ENCODE measurements at places on chromosomes 3 and 15.

GRCh38 chr15:64267331-64267973 lies 88.5 kb downstream of the CSNK1G1 start:
- DNase-seq: no peak

- DNase-seq: no peak
Observed at GRCh38 chr15:44598066-44598465, 61.1 kb downstream of the EIF3J start.

- DNase-seq: no peak
Observed at GRCh38 chr3:108489776-108490175, 20.6 kb downstream of the MYH15 start.

- DNase-seq: no peak
Observed at GRCh38 chr3:57078635-57079473, 18.4 kb downstream of the SPATA12 start.

GRCh38 chr15:56180851-56181250 lies 62.8 kb downstream of the RFX7 start:
- no peak for DNase-seq

DNA sequence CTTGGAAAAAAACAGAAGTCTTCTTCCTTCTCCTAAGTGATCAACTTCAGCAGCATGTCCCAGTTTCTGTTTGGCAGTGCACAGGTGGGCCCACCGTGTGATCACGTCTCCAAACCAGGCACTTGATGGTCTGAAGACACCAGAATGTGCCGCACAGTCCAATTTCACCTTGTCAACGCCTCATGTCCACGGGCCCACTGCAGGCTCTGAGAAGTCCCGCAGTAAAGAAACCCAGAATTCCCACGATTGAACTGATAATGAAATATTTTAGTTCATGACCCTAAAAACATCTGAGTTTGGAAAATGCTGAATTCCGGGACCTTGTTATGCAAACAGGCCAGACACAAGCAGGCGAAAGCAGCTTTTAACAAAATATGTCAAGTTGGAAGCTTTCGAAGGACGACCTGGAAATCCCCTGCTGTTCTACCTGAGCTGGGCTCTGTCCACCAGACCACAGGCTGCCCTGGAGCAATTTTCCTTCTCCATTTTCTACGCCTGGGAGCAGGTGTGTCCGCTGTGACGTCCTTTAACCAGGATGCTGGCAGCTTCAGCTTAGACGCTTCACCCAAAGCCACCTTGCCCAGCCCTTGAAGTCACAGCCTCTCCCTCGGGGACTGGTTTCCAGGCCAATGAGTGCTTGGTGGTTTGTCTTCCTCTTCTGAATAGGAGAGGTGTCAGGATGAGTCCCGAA lies 167.8 kb upstream of the IQSEC1 start:
- DNase-seq: no peak

GRCh38 chr3:3556078-3556477 lies 243.2 kb upstream of the LRRN1 start:
- DNase-seq: no peak

DNA sequence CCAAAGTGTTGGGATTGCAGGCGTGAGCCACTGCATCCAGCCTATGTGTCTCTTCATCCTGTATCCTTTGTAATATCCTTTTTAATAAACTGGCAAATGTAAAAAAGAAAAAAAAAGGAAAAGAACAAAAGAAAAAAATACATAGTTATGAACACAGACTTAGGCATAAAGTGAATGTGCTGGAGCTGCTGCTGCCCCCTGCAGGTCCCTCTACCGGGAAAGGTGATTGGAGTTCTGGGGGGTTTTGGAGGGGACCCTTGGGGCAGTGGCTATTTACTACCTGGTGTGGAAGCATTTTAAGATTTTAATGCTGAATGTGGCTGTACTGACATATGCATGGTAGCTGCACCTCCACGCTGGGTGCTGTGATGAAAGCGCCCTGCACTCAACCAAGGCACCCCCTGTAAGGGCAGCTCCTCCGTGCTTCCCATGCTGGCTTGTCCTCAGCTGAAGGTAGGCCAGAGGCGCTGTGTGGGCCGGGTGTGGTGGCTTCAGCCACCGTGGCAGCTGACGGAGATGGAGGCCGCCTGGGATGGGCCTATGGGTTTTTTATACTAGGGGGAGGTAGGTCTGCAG lies 49.9 kb downstream of the RPLP1 start:
- DNase-seq: no peak

- DNase-seq: no peak
Observed at GRCh38 chr3:14948609-14949038, 1.2 kb downstream of the NR2C2 start.

GRCh38 chr15:35858707-35859106 lies 312.7 kb upstream of the DPH6 start:
- no peak for DNase-seq

DNA sequence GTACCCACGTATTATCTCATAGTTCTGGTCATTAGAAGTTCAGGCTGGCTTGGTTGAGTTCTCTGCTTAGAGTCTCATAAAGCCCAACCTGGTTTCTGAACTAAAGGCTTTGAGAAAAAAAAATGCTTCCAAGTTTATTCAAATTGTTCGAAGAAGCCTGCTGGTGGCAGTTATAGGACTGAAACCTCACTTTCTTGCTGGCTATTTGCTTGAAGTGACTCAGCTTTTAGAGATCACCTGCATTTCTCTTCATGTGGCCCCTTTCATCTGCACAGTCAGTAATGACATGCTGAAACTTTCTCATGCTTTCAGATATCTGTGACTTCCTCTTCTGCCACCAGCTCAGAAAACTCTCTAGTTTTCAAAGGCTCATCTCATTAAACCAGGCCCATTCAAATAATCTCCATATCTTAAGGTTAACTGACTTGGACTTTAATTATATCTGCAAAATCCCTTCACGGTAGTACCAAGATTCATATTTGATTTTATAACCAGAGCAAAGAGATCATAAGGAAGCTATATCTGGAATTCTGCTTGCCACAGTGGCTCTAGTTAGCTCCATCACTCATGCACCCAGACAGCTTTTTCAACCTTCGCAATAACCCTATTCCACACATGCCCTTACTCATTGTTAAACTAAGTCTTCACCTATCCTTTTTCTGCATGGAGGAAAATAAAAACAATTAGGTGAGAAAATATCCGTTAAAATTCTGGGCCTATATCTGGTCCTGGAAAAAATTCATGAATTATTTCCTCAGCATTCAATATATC lies 433.8 kb upstream of the CBLB start:
- DNase-seq: no peak

DNA sequence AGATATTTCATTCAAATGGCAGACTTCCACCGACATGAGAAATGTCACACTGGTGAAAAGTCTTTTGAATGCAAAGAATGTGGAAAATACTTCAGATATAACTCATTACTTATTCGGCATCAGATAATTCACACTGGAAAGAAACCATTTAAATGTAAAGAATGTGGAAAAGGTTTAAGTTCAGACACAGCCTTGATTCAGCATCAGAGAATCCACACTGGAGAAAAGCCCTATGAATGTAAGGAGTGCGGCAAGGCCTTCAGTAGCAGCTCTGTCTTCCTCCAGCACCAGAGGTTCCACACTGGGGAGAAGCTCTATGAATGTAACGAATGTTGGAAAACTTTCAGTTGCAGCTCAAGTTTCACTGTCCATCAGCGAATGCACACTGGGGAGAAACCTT lies 8.6 kb upstream of the ZNF621 start:
- DNase-seq: no peak

DNA sequence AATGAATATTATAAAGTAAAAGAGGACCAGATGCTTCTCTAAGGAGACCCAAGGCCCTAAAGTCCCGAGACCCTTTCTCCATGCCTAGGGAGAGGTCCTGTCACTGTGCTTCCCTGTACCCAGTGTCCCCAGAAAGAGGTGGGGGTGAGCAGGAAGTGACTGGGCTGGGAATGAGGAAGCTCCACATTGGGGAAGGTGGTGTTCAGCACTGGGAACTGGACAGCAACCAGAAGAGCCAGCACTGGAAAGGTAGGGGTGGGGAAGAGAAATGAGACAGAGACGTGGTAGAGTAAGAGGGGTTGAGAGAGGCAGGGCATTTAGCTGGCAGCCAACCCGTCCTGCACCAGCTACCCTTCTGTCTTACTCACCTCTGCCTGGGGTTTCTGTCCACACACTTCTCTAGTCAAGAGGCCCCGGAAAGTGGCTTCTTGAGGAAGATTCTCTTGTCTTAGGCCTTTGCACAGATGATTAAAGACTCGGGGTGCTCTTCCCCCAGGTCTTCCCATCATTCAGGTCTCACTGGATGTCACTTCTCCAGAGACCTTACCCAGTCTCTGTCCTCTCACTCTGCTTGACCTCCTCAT lies 12.2 kb downstream of the RRP9 start:
- no peak for DNase-seq

GRCh38 chr15:99343208-99343607 lies 91.9 kb downstream of the LRRC28 start:
- DNase-seq: no peak

DNA sequence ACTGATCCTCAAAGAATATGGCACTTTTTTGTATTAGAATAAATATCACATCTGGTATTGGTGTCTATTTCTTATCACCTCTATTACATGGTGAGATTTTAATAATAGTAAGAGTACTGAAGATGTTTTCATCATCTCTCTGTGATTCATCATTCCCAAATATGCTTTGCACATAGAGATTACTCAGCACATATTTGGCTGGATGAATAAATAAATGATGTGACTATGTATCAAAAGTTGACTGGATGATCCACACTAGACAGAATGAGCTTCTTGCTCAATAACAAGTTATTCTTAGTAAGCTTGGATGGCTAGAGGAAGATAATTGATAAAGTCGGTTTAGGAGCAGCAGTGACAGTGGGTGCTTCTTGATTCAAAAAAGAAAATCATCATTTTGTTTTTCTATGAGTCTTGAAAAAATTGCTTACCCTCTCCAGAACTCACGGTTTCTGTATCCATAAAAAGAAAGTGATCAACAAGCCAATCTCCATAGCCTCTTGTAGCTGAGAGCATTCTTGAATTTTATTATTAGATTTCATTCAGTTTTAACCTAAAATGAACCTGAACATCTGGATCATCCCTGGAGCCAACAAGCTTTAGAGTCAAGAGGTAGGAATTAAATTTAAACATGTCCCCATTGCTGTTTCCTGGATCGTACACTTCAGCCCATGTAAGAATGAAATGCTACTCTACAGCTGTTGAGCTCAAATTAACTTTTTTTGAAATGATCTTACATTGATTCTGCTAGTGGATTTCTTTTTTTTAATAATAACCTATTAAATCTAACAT lies 104.8 kb upstream of the OSTN start:
- no peak for DNase-seq

Data from vagina (tissue), 2 donors.